ENCODE measurements at places on chromosomes 4 and X.

GRCh38 chr4:6601661-6602250 lies 26.8 kb downstream of the MAN2B2 start:
- peaks cover 61% of the 10 kb centered on the region for H3K36me3 ChIP-seq
- no peak for DNase-seq
- H3K4me1 ChIP-seq, result no peaks in the 10 kb centered on the region
- no peaks in the 10 kb centered on the region for H3K27me3 ChIP-seq
- no peak overlapping the region for H3K27ac ChIP-seq

DNA sequence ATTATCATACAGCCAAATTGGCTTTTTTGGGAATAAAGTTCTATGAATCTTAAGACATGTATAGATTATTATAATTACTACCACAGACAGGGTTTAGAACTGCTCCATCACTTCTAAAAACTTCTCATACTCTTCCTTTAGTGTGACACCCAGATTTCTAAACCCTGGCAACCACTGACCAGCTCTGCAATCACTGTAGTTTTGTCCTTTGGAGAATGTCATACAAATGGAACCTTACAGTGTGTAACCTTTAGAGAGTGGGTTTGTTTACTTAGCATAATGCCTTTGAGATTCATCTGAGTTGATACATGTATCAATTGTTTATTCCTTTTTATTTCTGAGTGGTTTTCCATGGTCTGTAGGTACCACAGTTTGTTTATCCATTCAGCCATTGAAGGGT lies 95.0 kb downstream of the TMEM164 start:
- H3K27me3 ChIP-seq, result no peaks in the 10 kb centered on the region
- no peak overlapping the region for H3K27ac ChIP-seq
- no peaks in the 10 kb centered on the region for H3K4me1 ChIP-seq
- DNase-seq, result no peak

GRCh38 chr4:25621027-25621930 lies 34.4 kb upstream of the SLC34A2 start:
- H3K27ac ChIP-seq, result no peak overlapping the region
- no peaks in the 10 kb centered on the region for H3K36me3 ChIP-seq
- no peaks in the 10 kb centered on the region for H3K27me3 ChIP-seq
- H3K4me3 ChIP-seq, result no peak overlapping the region
- no peak for DNase-seq

- DNase-seq, result no peak
- H3K27ac ChIP-seq, result no peak overlapping the region
- H3K36me3 ChIP-seq, result no peaks in the 10 kb centered on the region
- no peaks in the 10 kb centered on the region for H3K27me3 ChIP-seq
These were observed 571.1 kb downstream of the PCDH7 start for GRCh38 chr4:31291238-31291637.

- H3K36me3 ChIP-seq, result no peaks in the 10 kb centered on the region
- H3K4me3 ChIP-seq, result no peak overlapping the region
- no peak for DNase-seq
- H3K27ac ChIP-seq, result no peak overlapping the region
- no peaks in the 10 kb centered on the region for H3K27me3 ChIP-seq
These were observed 16.7 kb downstream of the CLRN2 start for GRCh38 chr4:17531538-17532285.

DNA sequence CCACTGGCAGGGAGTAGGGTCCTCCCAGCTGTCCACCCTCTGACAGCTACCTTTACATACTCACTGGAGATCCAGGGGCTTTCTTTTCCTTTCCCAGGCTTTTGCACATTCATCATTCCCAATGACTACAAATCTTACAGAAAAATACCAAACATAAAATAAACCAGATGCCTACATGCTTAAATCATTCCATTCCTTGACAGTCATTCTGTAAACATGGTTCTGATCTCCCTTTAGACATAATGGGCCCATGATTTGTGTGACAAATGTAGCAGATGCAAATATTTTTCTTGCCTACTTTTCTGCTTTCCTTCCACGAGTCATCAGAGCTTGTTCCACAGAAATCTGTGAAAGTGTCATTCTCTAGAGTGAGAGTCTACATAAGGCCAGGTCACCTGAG lies 207.0 kb downstream of the IDS start:
- H3K27me3 ChIP-seq, result no peaks in the 10 kb centered on the region
- no peak for DNase-seq
- H3K36me3 ChIP-seq, result no peaks in the 10 kb centered on the region
- no peaks in the 10 kb centered on the region for H3K4me1 ChIP-seq
- no peak overlapping the region for H3K4me3 ChIP-seq
- no peak overlapping the region for H3K27ac ChIP-seq

All from thoracic aorta (tissue), 2 donors.